ENCODE measurements at places on chromosomes 7 and 10.
A peak's percentile ranks its signal among the peaks of the same experiment; 100 is the strongest.

- DNase-seq, result no peak
These were observed 8.1 kb downstream of the IL2RA start for GRCh38 chr10:6053816-6054631.

DNA sequence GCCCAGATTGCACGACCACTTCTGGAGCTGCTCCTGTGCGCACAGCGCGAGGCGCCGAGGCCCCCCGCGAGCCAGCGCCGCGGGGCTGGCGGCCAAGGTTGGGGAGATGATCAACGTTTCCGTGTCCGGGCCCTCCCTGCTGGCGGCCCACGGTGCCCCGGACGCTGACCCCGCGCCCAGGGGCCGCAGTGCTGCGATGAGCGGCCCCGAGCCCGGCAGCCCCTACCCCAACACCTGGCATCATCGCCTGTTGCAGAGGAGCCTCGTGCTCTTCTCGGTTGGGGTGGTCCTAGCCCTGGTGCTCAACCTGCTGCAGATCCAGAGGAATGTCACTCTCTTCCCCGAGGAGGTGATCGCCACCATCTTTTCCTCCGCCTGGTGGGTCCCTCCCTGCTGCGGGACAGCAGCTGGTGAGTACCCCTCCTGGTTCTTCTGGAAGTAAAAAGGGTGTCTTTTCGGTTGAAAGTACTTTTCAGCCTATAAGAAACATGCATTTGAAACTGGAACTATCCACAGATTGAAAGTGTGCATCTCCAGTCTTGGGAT is 683 bp downstream of the INSIG1 start:
- DNase-seq, result no peak

DNA sequence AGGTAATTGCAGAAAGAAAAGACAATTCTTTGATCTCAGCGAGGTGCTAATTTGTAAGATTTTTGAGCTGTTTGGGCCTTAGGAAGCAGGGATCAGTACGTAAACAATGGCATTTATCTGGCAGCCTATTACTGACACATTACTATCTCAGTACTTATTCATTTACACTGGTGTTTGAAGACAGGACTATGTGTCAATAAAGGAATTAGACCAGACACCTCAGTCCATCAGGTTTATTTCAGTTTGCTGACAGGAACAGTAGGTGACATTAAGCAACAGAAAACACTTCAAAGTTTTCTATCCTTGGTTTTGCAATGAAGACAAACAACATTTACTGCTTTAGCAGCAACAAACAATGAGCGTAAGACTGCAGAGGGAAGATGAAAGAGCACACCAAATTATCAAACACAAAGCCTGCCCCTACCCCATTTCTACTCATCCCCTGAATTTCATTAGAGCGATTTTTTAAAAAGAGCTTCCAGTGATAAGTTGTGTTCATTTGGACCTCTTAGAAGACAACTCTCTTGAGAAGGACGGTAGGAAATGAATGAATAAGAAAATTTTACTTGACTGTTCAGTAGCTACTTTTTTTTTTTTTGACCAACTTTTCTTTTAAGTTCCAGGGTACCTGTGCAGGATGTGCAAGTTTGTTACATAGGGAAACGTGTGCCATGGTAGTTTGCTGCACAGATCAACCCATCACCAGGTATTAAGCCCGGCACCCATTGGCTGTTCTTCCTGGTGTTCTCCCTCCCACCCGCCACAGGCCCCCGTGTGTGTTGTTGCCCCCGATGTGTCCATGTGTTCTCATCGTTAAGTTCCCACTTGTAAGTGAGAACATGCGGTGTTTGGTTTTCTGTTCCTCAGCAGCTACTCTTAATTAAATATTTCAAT is 138.8 kb downstream of the DKK1 start:
- DNase-seq, result no peak

GRCh38 chr7:72035266-72035665 is 376.9 kb downstream of the CALN1 start:
- DNase-seq, result no peak

DNA sequence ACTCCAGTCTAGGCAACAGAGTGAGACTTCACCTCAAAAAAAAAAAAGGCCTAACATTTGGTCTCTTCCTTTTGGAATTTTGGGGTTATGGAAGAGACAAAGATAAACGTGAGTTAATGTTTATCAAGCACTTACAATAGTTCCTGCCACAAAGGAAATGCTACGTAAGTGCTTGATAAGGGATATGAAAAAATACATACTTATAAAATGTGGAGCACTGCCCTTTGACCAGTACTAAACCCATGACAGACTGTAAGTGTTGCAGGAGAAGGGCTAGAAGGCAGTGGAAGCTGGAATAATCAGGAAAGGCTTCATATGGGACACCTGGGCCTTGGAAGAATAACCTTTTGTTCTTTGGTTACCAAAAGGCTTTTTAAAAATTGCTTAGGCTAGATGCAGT is 25.5 kb downstream of the TMEM248 start:
- DNase-seq, result no peak

- no peak for DNase-seq
These were observed 33.6 kb downstream of the ABCB1 start for GRCh38 chr7:87567052-87567451.

DNA sequence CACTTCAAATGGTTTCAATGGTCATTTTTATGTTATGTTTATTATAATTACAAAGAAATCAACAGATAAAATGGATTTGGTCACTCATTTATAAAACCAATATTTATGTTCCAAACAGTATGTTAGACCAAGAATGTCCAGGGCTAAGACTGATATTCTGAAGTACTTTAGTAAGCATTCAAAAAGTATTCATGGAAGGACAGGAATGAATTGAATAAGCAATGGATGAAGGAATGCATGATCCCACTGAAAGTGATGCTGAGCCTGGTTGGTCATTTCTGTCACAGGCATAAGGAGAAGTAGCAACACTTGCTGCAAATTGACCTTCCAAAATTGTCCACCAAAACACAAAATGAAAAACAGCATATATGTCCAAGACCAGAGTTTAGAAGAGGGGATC is 189.0 kb upstream of the CELF2 start:
- DNase-seq, result no peak

GRCh38 chr7:24572997-24573553 is at the start of gene PALS2:
TSS of gene PALS2 (plus strand) at chr7:24573452. CDS start at chr7:24623668, 50,216 bp downstream.
- peak; percentile 86 for DNase-seq

DNA sequence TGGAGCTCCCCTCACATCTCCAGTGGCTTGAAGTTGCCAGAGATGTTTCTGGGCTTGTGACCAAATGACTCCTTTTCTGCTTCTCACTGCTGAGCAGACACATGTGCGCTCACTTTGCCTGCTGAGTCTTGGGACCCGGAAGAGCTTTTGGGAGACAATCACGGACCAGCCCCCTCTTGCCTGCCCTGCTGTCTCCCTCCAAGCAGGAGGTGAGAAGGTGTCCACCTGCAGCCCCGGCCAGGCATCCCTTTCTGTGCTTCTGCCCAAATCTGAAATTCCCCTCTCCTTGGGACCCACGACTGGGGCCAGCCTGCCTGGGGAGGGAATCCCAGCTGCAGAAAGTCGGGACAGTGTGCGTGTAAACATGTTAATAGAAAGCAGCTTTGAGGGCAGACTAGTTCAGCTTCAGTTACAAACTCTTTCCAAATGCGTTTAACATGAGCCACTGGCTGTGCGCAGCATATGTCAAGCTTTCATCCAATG is 31.7 kb downstream of the HTRA1 start:
- DNase-seq, result no peak

DNA sequence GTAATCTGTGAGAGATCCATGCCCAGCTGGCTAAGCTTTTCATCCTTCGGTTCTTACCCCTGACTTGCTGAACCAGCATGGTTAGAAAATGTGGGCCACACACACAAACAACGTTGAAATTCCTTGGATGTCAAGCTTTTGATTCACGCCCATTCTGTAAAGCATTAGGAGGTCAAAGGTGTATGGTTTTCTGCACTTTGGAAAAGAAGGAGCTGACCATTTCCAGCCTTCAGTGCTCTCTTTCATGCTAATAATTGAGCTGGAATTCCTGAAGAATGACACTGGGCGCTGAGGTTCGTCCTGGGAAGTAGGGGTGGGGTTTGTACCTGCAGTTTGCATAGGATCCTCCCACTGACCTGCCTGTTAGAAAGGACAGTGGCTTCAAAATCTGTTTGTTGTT is 23.1 kb downstream of the KLF6 start:
- no peak for DNase-seq

GRCh38 chr7:87287738-87288341 is 57.6 kb upstream of the CROT start:
- no peak for DNase-seq

DNA sequence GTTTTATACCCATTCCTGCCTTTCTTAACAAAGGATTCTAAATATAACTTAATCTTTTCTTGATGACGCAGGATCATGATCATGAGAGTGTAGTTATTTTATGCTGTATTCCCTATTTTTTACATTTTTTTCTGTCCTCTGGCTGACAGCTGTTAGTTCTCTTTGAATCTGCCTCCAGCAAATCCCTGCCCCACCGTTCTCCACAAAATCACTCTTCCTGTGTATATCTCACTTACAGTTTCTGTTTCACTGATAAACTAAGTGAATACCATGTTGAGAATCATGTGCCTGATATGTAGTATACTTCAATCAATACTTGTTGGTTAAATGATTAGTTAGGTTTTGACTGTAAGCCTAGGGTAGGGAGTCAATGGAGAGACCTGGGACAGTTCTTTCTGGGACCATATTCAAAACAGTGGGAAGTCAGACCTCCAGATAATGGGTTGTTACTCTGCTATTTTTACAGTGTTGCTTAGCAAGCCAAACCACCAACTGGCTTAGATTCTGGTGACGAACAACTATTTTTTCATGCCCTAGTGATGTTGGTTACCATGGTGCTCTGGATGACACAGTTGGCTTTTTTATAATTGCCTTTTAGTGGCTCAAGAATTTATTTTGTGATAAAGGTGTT is 12.8 kb downstream of the CNNM1 start:
- DNase-seq, result no peak

DNA sequence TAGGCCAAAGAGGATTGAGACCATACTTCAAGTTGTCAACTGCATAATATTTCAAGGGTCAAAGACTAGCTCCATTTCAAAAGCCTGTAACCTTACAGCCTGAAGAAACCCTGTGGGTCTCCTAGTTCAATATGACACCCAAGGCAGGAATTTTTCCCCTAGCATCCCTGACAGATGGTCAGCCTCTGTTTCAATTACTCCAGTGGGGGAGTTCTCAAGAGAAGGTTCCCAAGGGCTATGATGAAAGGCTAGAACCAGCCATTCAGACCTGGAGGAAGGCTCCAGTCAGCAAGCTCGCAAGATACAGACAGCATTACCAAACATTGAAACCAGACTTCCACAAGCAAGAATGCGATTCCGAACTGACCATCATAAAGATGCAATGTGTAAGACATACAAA is 1.6 kb downstream of the HTR7 start:
- DNase-seq, result no peak

GRCh38 chr10:70664702-70665195 is 7.6 kb upstream of the ADAMTS14 start:
- DNase-seq, result no peak
